CD4-positive, alpha-beta T cell treated with Interleukin-4 for 1 hour (primary cell): ENCODE measurements at places on chromosomes 1 and 21.
A peak's percentile ranks its signal among the peaks of the same experiment; 100 is the strongest.

DNA sequence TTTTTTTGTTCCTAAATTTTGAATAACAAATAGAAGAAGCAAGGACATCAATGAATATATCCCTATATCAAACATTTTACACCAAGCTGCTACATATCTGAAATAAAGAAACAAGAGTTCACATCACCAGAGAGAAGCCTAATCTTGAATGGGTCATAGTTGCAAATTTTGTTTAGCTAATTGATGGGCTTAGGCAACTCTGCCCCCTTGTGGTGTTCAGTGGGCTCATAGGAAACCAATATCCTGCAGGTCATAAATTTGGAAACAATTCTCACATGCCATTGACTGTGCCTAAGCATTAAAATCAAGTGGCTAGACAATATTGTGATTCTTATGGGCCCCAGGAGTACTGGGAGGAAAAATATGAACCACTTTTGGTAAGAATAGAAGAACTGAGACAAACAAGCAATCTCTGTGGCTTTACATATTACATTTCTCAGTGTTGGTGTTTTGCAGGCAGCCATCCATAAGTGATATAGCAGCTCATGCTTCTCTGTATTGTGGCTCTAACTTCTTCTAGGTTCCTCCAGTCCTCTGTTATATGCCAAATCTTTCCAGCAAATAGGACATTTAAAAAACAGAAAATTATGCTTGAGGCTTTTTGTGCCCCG lies 1262.8 kb upstream of the PRMT6 start:
- no peak for DNase-seq

GRCh38 chr21:22476726-22477646 lies 1478.8 kb downstream of the NCAM2 start:
- no peak for DNase-seq

GRCh38 chr21:40706806-40707655 lies 139.9 kb downstream of the DSCAM start:
- DNase-seq: no peak

- no peak for DNase-seq
These were observed 964.6 kb downstream of the BRINP3 start for GRCh38 chr1:189513091-189513490.

GRCh38 chr21:32279377-32279680 lies 480 bp upstream of the MIS18A start:
- DNase-seq: no peak

GRCh38 chr1:12136916-12137610 lies 29.7 kb upstream of the TNFRSF1B start:
- DNase-seq: no peak

DNA sequence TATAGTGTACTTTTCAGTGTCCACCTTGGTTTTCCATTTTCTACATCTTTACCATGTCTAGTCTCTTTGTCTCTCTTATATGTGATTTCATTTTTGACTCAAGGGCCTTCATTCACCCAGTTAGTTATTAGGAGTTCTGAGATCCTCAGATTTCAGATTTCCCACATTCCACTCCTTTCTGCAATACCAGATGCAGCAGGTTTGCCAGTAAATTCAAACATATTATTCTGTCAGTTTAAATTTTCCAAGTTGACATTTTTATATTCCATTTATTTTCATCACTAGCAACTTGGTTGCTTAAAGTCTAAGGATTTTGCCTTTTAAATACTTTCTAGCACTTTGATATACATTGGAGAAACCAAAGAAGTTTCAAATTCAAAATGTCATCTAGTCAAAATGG lies 42.4 kb downstream of the ABL2 start:
- DNase-seq: no peak

- peak; percentile 44 for DNase-seq
These were observed at the start of gene UBASH3A for GRCh38 chr21:42403611-42404231. Gene UBASH3A, plus strand, starts transcription at chr21:42403902. Its CDS starts 44 bp downstream, at chr21:42403946.

- DNase-seq: no peak
These were observed 93.7 kb downstream of the AK5 start for GRCh38 chr1:77375541-77375940.

DNA sequence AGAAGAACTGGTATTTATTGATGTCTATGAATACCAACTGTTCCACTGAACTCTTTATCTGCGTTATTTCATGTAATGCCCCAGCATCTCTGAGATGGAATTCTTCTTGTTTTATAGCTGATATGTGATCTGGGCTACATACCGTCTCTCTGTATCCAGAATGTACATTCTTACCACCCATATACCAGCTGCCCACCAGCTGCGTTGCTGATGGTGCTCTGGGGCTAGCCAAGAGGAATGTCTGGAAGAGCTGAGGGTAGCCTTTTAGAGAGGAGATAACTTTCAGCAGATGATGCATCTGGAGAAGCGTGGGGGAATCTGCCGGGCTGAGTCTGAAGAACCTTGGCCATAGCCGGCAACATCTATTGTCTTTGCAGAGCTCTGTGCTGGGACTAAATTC lies 137.5 kb downstream of the RYR2 start:
- no peak for DNase-seq

DNA sequence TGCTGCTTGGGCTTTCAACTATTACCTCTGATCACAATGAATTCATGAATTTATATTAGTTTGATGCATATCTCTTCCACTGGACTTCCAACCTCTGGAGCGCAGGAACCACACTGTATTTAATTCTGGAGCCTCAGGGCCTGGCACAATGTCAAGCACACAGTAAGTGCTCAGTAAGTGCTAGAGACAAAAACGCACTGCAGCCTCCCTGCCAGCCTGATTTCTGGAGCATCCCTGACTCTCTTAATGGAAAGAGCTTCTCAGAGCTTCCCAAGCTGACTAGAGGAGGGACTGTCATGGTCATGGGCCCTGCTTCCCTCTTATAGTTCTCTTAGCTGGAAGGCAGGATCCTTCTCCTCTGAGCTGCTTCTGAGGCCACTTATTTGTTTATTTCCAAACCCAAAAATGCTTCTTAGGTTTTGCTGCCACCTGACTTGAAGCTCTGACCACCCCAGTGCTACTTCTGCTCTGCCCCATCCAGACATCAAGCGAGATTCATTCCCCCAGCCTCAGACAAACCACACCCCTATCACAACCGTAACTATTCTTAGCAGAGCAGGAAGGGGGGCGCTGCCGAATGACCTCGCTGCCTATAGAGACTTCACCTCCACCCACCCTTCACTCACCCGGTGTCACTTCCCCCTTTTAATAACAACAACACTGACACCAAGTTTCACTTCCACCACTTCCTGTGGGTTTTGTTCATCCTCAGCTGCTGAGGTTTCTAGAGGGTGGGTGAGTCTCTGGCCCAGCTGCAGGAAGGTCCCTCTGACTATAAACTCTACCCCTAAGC lies 33.6 kb downstream of the NUAK2 start:
- peak; percentile 93 for DNase-seq

GRCh38 chr1:29258976-29259801 lies 22.9 kb downstream of the PTPRU start:
- DNase-seq: no peak

- DNase-seq: no peak
These were observed 38.5 kb upstream of the ENAH start for GRCh38 chr1:225691377-225691776.

GRCh38 chr1:169708647-169709046 lies 2.8 kb downstream of the SELL start:
- no peak for DNase-seq

DNA sequence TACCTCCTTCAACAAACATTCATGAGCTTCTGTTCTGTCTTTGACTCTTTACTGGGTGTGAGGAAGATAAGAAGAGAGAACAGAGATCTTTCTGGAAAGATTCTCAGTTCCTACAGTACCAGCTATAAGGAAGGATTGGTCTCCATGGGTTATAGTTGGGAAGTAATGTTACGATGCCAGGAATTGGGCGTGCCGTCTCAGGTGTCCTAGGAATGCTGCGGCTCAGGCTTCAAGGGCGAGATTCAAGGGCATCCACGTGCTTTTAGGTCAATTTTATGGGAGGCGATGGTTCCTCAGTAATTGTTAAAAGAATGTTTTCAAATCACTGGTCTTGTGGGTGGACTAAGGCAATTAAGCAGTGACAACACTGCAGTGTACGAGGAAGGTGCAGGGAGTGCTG lies 27.3 kb downstream of the COG2 start:
- DNase-seq: no peak

- no peak for DNase-seq
These were observed 166.9 kb downstream of the IER5 start for GRCh38 chr1:181255270-181255929.

- DNase-seq: no peak
These were observed 7.9 kb downstream of the SPSB1 start for GRCh38 chr1:9300573-9300972.

DNA sequence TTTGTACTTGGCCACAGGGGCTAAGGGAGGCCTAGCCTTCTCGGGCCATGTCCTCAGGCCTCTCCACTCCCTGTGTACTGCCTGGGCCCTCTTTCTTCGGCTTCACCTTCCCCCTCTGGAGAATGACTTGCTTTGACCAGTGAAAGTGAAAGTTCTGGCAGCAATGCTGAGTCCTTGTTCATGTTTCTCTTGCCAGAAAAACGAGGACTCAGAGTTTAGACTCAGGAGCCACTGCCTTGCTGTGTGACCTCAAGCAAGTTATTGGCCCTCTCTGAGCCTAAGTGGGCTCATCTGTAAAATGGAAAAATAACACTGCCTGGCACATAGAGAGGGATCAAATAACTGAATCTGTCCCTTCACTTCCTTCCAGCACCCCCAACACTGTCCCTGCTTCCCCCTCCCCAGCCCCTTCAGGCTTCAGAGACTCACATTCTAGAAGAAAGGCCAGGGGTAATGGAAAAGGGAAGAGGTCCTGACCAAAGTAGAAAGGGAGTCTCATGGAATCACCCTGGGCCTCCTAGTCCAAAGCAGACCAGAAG lies 1.5 kb downstream of the C1QA start:
- no peak for DNase-seq

DNA sequence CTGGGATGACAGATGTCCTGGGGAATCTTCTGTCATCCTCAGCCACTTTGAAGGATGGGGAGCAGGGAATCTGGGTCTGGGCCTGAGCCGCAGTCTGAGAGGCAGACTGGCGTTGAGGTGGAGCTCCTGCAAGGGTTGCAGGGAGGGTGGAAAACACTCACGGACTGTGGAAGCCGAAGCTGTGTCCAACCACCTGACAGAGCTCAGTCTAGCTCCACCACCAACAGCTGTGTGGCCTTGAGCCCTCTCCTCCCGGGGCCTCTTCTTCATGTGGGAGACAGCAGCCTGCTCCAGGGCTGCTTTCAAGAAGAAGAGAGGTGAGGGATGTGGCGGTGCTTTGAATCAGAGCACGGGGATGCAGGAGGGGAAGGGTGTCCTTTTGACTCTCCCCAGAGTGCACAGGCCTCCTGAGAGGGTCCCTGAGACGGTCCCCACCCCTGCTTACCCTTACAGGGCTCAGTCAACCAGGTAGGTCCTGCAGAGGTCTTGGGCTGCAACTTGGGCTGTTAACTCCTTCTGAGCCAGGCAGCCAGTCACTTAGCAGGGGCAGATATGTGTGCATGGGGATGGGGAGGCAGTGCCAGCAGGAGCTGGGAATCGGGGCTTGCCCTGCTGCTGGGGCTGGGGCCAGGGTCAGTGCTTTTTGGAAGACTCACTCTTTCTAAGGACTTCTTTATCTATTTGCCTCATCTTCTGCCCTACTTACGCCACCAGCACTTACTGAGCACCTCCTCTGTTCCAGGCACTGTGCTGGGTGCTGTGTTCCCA lies 216.3 kb downstream of the PTPRU start:
- DNase-seq: no peak
